ENCODE measurements at places on chromosomes 2 and 18. TPM values are rescaled to one million over a fixed set of nuclear protein-coding genes. Genes with fewer than 3 reads are reported as not detected.

DNA sequence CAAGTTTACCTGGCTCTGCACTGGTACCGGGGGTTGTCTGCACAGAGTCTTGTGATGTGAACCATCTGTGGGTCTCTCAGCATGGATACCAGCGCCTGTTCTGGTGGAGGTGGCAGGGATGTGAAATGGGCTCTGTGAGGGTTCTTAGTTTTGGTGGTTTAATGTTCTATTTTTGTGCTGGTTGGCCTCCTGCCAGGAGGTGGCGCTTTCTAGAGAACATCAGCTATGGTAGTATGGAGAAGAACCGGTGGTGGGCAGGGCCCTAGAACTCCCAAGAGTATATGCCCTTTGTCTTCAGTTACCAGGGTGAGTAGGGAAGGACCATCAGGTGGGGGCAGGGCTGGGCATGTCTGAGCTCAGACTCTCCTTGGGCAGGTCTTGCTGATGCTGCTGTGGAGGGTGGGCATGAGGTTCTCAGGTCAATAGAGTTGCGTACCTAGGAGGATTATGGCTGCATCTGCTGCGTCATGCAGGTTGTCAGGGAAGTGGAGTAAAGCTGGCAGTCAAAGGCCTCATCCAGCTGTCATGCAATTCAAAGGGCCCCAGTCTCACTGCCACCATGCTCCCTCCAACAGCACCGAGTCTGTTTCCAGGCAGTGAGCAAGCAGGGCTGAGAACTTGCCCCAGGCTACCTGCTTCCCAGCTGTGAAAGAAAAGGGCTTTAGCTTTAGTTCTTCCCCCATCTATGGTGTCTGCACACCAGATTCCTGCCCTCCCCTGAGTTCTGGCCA is 278.0 kb downstream of the METTL4 start:
- DNase-seq = no peak

GRCh38 chr2:97747285-97747684 is 33.9 kb downstream of the ZAP70 start:
- no peak for DNase-seq

The POU3F3 gene
- total RNA-seq = not detected

DNA sequence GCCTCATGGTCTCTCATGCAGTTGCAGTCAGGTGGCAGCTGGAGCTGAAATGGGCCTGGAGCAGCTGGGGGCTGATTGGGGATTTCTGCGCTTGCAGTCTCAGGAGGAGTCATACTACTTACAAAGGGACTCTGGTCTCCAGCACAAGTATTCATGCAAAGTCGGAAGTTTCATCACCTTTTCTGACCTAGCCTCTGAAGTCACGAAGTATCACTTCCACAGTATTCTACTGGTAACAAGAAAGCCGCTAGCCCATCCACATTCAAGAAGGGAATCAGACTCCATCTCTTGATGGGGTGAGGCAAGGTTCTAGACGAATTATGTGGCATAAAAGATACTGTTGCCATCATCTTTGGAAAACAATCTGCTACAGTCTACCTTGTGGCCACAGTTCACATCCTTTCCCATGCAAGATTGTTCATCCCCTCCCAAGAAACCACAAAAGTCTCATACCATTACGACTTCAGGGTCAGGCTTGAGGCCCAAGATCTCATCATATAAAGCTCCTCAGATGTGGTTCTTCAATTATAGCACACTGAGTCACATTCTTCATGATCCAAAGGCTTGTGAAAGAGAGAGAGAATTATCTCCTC is 95.3 kb downstream of the SMC6 start:
- peak; percentile 88 for DNase-seq

GRCh38 chr2:236986524-236987330 is 99.0 kb upstream of the COPS8 start:
- no peak for DNase-seq

DNA sequence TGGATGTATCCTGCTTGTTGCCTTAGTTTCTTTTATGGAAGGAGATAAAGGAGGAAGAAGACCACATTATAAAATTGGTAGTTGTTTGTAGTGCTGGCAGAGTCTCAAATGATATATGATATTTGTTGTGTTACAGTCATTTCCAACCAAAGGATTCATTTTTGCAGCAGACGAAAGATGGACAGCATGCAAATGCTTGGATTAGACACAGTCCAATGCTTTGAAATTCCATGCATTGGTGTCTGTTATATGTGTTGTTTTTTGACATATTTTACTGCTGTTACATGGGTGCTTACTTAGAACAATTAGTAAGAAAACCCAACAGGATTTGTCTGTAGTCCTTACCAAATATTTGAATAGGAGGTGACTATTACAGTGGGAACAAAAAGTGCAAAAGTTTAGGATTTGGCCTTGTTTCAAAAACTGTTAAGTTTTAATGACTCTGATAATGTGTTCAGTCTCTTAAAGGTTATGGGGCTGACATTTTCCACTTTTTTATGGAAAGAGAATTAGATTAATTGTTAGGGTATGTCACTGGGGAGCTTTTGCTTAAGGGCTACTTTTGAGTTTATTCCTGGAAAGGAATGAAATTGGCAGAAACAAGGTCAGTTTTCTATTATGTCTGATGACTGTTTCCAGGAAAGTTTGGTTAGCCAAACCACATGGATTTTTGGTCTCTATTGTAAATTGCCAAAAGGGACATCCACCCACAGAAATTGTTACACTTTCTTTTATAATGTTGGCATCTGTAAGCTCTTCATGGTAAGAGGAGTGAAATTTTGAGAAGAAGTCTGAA is 229.4 kb upstream of the MMADHC start:
- DNase-seq = peak; percentile 32
